Activated CD8-positive, alpha-beta memory T cell treated with anti-CD3 and anti-CD28 coated beads, Interleukin-2, amount 10 ng/mL, durations not matched to agents 7 days and 5 days (primary cell): ENCODE measurements at places on chromosomes 5 and 9. TPM values are rescaled to one million over a fixed set of nuclear protein-coding genes. Genes with fewer than 3 reads are reported as not detected.

- H3K27me3 ChIP-seq = peaks cover 2% of the 10 kb centered on the region
- H3K4me3 ChIP-seq = no peak overlapping the region
- no peaks in the 10 kb centered on the region for H3K36me3 ChIP-seq
Measured at GRCh38 chr9:8679371-8679822, 879.8 kb upstream of the DMAC1 start.

DNA sequence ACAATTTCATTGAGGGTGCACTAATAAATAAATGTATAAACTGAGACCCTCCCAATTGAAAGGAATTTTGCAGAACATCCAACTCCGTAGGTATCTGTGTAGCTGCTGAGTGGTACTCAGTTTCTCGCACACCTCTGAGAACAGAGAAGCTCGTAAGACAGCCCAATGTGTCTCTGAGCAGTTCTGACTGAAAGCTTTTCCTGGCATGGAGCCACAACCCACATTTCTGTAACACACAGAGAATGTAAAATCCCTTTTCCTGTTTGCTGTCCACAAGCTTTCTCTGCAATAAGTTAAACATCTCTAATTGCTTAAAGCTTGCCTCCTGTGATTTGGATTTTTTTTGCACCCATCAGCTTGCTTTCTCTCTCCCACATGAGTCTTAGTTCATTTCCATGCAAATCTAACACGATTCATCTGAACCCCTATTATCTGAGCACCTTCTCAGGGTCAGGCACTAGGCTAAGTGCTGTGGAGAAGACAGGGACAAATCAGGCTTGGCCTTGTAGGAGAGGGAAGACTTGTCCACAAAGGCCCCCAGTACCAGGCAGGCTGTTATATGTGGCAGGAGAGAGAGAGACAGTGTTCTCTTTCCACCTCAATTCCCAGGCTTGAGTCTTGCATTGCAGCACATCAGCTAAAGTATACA, 44.2 kb upstream of the COL15A1 start:
- H3K4me1 ChIP-seq = peaks cover 4% of the 10 kb centered on the region
- peaks cover 43% of the 10 kb centered on the region for H3K27me3 ChIP-seq
- no peak overlapping the region for H3K4me3 ChIP-seq
- no peaks in the 10 kb centered on the region for H3K36me3 ChIP-seq
- H3K27ac ChIP-seq = no peak overlapping the region
- no peak for DNase-seq

- no peak for DNase-seq
- peaks cover 17% of the 10 kb centered on the region for H3K27me3 ChIP-seq
- H3K27ac ChIP-seq = no peak overlapping the region
- H3K4me1 ChIP-seq = no peaks in the 10 kb centered on the region
- H3K4me3 ChIP-seq = no peak overlapping the region
Measured at GRCh38 chr9:551986-552929, 289.2 kb upstream of the DMRT1 start.

PDE6A gene
- not detected for total RNA-seq

GRCh38 chr9:13443346-13444244, 164.1 kb upstream of the MPDZ start:
- DNase-seq = no peak
- H3K4me1 ChIP-seq = no peaks in the 10 kb centered on the region
- no peaks in the 10 kb centered on the region for H3K27me3 ChIP-seq
- no peak overlapping the region for H3K27ac ChIP-seq

DNA sequence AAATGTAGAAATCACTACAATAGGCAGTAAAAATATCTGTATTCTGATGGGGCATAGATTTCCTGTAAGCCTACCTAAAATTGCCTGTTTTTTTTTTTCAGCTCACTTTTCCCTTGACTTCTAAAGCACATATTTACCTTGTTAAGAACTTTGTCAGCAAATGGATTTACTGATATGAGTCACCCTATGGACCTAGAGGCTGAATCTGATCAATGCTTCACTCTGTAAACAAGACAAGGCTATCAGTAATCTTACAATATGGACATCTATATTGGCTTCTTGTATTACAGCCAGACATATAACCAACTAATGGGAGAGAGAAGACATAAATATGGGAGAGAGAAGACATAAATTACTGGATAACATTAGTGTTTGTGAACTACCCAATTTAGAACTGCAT, 792.7 kb upstream of the CHD1 start:
- no peaks in the 10 kb centered on the region for H3K36me3 ChIP-seq
- no peaks in the 10 kb centered on the region for H3K4me1 ChIP-seq
- no peak for DNase-seq
- H3K27ac ChIP-seq = no peak overlapping the region

SLC44A1 gene
- 4.9 TPM for total RNA-seq

- H3K27ac ChIP-seq = peak overlapping the region; percentile 11
- H3K27me3 ChIP-seq = no peaks in the 10 kb centered on the region
- no peak for DNase-seq
- H3K4me1 ChIP-seq = peaks cover 11% of the 10 kb centered on the region
Measured at GRCh38 chr9:70438341-70438928, 24.0 kb upstream of the KLF9 start.

DNA sequence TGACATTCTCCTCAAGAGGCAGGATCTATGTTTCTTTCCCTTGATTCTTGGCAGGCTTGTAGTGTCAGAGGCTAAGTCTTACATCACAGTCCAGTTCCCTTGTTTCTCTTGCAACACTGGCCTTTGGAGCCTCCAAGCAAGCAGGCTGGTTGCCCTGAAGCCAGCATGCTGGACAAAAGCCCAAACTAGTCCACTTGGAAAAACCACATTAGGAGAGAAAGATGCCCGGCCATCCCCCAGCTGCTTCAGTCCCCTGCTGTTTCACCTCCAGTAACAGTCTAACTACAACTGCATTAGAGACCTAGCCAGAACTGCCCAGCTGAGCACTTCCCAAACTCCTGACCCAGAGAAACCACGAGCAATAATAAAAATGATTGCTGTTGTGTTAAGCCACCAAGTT, 87.6 kb downstream of the ADAMTS6 start:
- no peaks in the 10 kb centered on the region for H3K4me1 ChIP-seq
- no peak overlapping the region for H3K4me3 ChIP-seq
- no peaks in the 10 kb centered on the region for H3K36me3 ChIP-seq
